ENCODE measurements at places on chromosomes 5 and 9.

GRCh38 chr9:129962451-129962864, 80.5 kb downstream of the FNBP1 start:
- DNase-seq: no peak

- no peak for DNase-seq
Observed at GRCh38 chr5:54227759-54228158, 82.6 kb downstream of the ARL15 start.

DNA sequence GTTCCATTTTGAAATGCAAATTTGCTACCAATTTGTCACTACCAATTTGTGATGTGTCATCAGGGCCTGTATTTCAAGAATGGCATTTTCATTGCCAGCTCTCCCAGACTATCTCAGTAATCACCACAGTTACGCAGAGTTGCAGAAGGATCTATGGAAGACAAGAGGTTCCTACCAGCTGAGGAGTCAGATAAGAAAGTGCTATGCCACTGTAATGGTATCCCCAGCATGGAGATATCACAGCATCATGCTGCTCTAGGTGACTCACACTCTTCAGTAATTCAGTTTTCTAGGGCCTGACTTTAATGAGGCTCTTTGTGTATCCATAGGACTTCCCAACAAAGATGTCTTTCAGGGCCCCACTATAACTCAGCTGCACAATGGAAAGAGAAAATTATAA, 490.3 kb downstream of the ARHGEF28 start:
- no peak for DNase-seq

- DNase-seq: no peak
Observed at GRCh38 chr5:151125421-151125820, 32.2 kb downstream of the ANXA6 start.

DNA sequence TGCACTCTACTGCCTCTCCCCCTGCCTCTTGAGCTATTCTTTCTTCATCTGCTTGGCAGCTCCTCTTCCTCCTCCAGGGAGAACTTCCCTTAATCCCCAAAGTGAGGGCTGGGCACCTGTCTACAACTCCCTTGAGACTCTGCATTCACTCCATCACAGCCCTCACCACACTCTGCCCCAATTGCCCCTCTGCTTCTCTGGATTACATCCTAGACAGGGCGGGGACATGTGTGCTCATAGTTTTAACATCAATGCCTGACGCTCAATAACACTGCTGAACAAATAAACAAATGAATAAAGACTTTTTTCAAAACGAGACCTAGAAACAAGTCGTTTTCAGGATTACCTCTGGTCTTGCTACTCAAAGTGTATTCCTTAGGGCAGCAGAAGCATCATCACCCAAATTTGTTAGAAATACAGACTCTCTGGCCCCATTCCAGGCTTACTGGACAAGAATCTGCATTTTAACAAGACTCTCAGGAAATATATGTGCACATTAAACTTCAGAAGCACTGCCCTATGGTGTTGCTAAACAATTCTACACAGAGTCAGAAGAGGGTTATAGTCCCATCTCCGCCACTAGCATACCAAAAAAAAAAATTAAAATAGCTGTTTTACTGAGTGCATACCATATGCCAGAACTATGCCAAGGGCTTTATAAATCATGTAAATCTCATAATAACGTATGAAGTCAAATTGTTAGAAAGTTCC, 115.6 kb downstream of the CDK5RAP2 start:
- DNase-seq: no peak

- DNase-seq: no peak
Observed at GRCh38 chr9:19809422-19810269, 20.8 kb upstream of the SLC24A2 start.

- DNase-seq: no peak
Observed at GRCh38 chr5:111384220-111384619, 128.1 kb downstream of the STARD4 start.

- DNase-seq: no peak
Observed at GRCh38 chr5:84393969-84394368, 9.3 kb upstream of the EDIL3 start.

GRCh38 chr9:90803860-90804593, 2.4 kb downstream of the SYK start:
- no peak for DNase-seq

- DNase-seq: no peak
Observed at GRCh38 chr5:169695025-169695625, 58.0 kb downstream of the DOCK2 start.

DNA sequence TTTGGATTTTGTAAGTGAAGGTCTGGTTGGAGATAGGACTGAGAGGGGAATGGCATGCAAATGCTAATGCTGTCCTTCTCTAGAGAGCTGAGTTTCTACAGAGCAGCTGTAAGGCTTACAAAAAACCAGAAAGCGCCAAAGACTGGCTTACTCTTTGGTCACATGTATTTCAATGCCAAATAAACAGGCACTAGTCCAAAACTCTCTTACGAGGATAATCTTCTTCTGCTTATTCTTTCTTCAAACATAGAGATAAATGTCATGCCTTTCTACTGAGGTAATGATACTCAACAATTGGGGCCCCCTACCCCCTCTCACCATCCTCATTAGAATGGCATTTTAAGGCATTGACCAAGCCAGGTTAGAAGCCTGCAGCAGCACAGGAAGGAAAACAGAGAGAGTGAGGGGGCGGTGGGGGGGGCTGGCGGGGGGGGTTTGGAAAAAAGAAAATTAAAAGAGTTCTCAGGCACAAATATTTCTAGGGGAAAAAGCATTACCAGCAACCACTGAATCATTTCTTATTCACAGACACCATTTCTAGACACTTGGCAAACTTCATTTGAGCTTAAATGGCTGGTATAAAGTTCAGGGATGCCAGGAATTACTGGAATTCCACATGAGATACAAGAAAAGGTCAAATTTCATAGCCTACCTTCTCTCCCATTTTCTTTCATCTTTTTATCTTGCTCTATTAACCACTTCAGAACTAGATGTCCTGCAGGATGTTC, 34.0 kb downstream of the PUM3 start:
- no peak for DNase-seq

DNA sequence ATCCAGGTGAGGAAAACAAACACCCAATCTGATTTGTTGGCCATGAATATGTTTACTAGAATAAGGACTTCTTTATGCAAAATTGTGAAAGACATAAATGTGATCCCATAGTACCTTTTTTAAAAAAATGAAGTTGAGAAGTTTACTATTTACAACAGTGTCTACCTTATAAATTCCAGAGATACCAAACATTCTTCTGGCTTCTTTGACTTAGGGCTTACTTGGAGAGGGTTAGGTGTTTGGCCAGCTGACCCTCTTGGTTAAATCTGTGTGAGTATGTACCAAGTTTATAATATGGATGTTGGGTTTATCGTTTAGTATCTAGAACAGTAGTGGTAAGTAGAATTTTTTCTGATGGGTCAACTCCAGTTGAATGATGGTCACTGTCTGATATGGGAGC, 212.3 kb downstream of the DOCK8 start:
- no peak for DNase-seq

GRCh38 chr5:29150840-29151239, 2042.6 kb upstream of the CDH6 start:
- DNase-seq: no peak

DNA sequence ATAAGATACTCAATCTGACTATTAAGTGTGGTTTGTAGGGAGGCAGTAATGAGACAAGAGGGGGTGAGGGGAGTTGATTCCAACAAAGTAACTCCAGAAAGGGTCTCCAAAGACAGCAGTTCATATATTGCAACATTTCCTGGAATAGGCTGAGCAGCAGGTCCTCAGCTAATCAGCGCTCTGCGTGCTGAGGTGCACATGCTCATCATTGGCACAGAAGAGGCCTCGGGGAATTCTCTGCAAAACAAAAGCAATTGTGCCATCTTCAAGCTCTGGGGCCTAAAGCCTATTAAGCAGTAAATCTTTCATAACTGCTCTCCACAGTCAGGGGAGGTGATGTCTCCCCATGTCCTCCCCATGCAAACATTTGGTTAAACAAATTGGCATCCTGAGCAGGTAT, 357.3 kb downstream of the SPOCK1 start:
- no peak for DNase-seq

DNA sequence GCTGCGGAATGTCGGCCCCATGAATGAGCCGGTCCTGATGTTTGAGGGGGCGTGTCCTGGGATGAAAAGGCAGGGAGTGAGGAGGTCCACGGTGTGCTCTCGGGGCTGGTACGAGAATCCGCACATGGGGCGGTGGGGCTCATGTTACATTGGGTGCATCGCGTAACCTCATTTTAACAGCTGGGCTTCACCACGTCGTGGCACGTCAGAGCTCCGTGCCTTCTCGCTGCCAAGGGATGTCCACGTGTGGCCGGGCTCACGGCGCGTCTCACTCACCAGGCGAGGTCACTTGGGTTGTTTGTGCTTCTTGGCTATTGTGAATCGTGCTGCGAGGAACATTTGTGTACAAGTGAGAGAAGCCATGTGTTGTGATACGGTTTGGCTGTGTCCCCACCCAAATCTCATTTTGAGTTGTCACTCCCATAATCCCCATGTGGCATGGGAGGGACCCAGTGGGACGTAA, 29.1 kb upstream of the IRX4 start:
- DNase-seq: no peak

DNA sequence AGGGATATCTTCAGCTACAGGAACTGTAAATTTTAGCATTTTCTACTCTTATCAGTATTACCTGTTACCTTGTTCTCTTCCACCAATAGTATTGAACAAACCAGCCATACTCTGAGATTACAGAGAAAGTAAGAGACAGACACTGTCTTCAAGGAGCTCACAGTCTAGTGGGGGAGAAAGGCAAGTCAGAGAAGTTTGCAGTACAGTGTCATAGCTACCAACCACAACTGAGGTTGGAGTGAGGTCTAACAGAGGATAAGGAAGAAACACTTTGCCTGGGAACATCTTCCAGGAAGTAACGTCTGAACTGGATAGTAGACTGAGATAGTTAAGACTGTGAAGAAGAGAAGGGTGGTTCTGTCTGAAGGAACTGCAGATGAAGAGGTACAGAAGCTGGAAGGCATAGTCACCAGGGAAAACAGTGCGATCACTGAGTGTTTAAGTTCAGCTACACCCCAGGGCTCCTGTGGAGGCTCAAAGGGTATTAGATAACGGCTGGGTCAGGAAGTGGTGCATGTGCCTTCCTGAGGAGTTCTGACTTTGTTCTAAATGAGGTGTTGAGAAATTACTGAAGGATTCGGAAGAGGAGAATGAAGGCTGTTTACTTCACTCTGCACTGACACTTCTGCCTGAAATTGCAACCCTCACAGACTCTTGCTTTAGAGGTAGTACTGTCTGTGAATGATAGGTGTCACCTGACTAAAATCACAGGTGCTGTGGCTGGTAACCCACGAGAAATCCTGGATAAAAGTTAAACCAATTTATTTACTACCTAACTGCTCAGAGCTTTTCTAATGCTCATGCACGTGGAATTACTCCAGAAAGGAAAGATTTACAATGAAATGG, 841.6 kb downstream of the MAT2B start:
- no peak for DNase-seq
